ENCODE measurements at places on chromosomes 12 and 14. TPM values are rescaled to one million over a fixed set of nuclear protein-coding genes. Genes with fewer than 3 reads are reported as not detected.

The KRT3 gene
- not detected for total RNA-seq

The OASL gene
- total RNA-seq: 104 TPM

The LIN7A gene
- not detected for total RNA-seq

The SCN8A gene
- total RNA-seq: 0.58 TPM

GRCh38 chr14:70934502-70935134 lies 27.4 kb downstream of the PCNX1 start:
- peak overlapping the region; percentile 55 for H3K4me3 ChIP-seq
- no peak for DNase-seq
- peaks cover 58% of the 10 kb centered on the region for H3K4me1 ChIP-seq
- peak overlapping the region; percentile 85 for H3K27ac ChIP-seq
- peaks cover 41% of the 10 kb centered on the region for H3K36me3 ChIP-seq

- H3K36me3 ChIP-seq: no peaks in the 10 kb centered on the region
- no peak for DNase-seq
- H3K27me3 ChIP-seq: no peaks in the 10 kb centered on the region
- no peaks in the 10 kb centered on the region for H3K4me1 ChIP-seq
Measured at GRCh38 chr12:84077679-84078078, 834.9 kb downstream of the SLC6A15 start.

DNA sequence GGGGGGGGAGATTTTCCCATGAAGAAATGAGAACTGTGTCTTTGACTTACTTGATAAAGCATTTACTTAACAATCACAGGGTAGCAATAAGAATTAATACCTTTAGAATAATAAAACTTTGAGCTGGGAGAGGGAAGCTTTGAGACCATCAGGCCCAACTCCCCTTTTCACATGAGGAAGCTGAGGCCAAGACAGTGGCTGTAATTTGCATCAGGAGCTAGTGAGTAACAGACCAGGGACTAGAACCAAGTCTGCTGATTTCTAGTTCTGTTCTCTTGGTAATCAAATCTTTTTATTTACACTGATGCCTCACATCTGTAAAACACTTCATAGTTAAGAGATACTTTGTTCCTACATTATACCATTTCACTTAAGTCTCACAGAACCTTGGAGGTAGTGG lies 28.7 kb downstream of the TTC8 start:
- H3K4me1 ChIP-seq: no peaks in the 10 kb centered on the region
- H3K4me3 ChIP-seq: no peak overlapping the region
- H3K27me3 ChIP-seq: no peaks in the 10 kb centered on the region

- H3K4me3 ChIP-seq: no peak overlapping the region
- DNase-seq: no peak
Measured at GRCh38 chr12:108850854-108851573, 6.4 kb downstream of the SSH1 start.

GRCh38 chr12:116533343-116534251 lies 25.6 kb upstream of the MAP1LC3B2 start:
- H3K4me3 ChIP-seq: peak overlapping the region; percentile 75
- peaks cover 13% of the 10 kb centered on the region for H3K27me3 ChIP-seq
- H3K36me3 ChIP-seq: no peaks in the 10 kb centered on the region
- H3K4me1 ChIP-seq: peaks cover 42% of the 10 kb centered on the region
- H3K27ac ChIP-seq: no peak overlapping the region

GRCh38 chr12:25058658-25059058 lies 109.8 kb upstream of the BCAT1 start:
- H3K27me3 ChIP-seq: no peaks in the 10 kb centered on the region
- no peak overlapping the region for H3K4me3 ChIP-seq
- DNase-seq: no peak
- peaks cover 5% of the 10 kb centered on the region for H3K36me3 ChIP-seq
- H3K27ac ChIP-seq: no peak overlapping the region
- H3K4me1 ChIP-seq: peaks cover 41% of the 10 kb centered on the region

Data from activated CD4-positive, alpha-beta memory T cell treated with anti-CD3 and anti-CD28 coated beads, Interleukin-2, amount 10 ng/mL, durations not matched to agents 7 days and 5 days (primary cell).